ENCODE measurements at places on chromosomes 7 and 10. TPM values are rescaled to one million over a fixed set of nuclear protein-coding genes. Genes with fewer than 3 reads are reported as not detected.

GRCh38 chr7:127418459-127418858 lies 26.0 kb upstream of the ZNF800 start:
- DNase-seq, result no peak

DNA sequence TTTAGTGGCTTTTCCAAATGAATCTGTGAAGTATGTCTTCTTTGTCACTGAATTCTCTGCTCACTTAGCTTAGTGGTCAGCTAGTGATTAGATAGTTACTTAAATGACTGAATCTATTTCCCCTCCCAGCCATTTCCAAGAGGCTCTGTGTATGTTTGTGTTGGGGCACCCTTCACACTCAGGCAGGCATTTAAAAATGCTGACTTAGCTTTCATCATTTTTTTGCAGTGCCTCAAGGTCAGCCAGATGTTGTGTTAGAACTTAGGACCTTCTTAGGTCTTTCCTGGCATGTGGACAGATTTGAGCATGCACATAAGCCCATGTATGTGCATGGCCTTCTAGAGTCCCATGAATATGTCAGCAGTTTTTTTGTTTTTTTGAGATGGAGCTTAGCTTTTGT lies 25.4 kb upstream of the HHEX start:
- no peak for DNase-seq

DNA sequence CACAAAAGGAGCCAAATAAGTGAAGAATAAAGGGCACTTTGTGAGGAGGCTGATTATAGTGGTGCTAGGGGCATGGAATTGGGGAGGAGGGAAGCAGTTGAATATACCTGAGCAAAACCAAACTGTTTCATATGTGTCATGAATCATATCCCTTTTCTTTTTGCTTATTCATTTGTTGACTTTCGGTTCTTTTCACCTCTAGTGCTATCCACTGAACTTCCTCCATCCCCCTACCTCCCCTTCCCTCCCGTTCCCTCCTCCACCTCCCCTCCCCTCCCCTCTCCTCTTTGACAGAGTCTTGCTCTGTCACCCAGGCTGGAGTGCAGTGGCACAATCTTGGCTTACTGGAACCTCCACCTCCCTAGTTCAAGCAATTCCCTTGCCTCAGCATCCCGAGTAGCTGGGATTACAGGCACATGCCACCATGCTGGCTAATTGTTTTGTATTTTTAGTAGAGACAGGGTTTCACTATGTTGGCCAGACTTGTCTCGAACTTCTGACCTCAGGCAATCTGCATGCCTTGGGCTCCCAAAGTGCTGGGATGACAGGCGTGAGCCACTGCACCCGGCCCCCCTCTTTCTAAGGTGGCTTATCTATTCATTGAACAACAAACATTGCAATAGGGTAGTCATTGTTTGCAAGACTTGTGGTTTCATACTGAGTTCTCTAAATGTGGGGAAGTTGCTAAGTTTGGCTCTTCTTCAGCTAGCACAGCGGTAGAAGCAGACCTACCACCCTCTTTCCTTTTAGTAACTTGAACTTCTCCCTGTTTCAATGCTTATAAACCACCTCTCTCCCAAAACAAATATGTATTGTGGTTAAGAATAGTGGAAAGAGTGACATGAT lies 150.4 kb upstream of the PRPS1L1 start:
- DNase-seq, result no peak

GRCh38 chr7:113608782-113609181 lies 310.0 kb downstream of the PPP1R3A start:
- no peak for DNase-seq

SPDYE16 gene
- 0.14 TPM for total RNA-seq

DNA sequence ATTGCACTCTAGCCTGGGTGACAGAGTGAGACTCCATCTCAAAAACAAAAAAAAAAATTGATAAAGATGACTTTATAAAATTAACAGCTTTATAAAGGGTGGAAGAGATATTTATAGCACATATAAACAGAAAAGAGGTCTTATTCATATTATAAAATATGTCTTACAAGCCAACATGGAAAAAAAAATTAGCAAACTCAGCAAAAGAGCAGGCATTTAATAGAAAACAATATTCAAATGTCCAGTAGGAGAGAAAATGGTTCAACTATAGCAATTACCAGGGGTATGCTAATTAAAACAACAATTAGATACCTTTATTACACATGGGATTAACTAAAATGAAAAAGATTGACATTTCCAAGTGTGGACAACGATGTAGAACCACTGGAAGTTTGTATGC lies 929.1 kb downstream of the REEP3 start:
- DNase-seq, result no peak

DNA sequence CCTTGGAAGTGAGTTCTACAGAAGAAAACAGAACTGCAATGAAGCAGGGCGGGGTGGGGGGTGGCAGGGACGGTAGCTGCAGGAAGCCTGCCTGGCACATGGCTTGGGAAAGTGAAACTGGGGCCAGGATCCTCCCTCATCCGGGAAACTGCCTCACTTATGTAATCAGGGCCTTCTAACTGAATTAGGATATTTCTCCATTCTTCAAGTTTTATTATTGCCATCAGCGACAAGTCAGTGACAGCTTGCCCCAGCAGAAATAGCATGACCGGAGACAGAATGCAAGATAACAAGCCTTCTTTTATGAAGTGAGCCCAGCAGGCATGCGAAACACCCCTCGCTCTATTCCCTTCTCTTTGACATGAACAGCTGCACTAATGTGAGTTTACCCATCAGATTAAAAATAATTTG lies 77.5 kb upstream of the CACUL1 start:
- peak; percentile 17 for DNase-seq

DNA sequence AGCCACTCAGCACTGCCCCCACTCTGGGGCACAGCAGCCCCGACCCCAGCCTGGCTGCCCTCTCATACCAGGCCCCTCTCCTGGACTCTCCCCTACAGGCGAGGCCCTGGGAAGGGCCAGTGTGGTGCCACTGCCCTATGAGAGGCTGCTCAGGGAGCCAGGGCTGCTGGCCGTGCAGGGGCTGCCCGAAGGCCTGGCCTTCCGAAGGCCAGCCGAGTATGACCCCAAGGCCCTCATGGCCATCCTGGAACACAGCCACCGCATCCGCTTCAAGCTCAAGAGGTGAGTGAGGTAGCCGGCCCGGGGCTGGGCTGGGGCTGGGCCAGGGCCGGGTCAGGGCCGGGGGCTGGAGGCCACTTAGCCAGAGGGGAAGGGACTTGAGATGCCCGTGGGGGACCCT lies 64.3 kb downstream of the GTF2IRD1 start:
- no peak for DNase-seq

GRCh38 chr10:19245889-19246752 lies 197.5 kb downstream of the MALRD1 start:
- no peak for DNase-seq

DNA sequence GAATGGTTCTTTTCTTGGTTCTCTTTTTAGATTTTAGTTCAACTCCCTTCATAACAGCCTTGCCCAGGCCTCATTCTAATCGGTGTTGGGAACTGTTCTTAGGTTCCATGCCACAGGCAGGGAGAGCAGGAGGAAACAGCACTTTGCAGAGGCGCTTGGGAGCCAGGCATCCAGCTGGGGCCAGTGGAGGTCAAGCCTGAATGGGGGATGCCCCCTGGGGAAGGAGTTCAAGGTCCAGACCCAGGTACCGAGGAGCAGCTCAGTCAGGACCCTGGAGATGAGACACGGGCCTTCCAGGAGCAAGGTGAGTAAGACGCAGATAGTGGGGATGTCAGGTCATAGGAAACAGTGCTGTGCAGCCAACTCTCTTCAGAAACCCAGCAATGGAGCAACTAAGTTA lies 4.5 kb downstream of the ZSCAN25 start:
- no peak for DNase-seq

DNA sequence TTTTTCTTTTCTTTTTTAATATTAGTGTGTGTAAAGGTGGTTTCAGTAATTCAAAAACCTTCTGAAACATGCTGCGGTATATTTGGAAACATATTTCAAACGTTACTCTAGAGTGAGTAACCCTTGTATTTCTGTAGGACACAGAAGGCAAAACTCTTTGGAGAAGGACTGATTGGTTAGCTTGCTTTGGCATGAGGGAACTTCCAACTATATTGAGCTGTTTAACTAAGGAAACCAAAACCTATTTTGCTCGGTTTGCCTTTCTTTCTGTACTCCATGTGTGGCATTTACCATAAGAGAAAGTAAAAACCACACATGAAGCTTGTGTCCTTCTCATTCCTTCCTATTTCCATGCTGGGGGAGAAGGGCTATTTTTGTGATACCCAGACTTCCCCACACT lies 149.8 kb downstream of the DYNC1I1 start:
- no peak for DNase-seq

DNA sequence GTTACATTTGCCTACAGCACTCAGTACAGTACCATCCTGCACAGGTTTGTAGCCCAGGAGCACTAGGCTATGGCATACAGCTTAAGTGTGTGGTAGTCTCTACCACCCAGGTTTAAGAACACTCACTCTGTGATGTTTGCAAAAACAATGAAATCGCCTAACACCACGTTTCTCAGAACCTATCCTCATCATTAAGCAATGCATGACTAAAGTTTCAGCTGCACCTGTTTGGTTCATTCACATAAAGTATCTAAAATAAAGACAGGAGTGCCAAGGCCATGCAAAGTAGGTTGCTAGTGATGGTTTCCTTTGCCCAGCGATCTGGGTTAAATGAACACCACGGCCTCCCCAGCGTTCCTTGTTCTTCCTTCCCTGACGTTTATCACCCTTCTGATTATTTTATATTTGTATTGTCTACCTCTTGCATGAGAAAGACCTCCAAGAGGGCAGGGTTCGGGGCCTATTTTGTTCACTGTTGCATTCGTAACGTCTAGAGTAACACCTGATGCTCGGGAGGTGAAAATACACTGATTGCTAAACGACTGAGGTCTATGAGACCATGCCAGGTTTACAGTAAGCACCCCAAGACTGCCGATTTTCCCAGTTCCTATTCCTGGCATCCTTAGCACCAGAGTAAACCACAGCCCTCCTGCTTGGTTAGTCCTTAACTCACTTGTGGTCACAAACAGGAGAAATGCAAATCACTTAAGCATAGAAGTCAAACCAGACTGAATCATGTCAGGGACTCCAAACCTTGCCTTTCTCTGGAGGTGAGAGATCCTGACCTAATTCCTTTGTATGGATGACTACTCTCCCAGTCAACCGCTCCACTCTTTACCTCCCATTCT lies 204.1 kb upstream of the NFE2L3 start:
- no peak for DNase-seq

DNA sequence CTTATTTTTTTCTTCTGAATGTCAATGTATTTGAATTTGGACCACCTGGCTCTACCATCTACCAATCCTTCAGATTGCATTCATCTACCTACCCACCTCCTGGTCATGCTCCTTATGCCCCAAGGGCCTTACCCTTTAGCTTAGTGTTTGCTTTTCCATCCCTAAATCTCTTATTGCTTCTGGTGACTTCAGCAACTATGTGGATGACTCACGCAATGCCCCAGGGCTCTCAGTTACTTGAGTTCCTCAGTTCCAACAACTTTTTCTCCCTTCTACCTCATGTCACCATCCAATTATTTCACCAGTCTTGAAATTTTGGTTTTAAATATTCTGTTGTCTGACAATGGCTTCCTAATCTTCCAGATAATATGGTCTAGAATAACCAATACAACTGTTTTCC lies 118.9 kb downstream of the CFAP58 start:
- no peak for DNase-seq

GRCh38 chr7:66146701-66147100 lies 32.1 kb downstream of the CRCP start:
- no peak for DNase-seq

GRCh38 chr10:121373411-121373810 lies 224.8 kb downstream of the FGFR2 start:
- no peak for DNase-seq

GIMAP4 gene
- 68.5 TPM for total RNA-seq

DNA sequence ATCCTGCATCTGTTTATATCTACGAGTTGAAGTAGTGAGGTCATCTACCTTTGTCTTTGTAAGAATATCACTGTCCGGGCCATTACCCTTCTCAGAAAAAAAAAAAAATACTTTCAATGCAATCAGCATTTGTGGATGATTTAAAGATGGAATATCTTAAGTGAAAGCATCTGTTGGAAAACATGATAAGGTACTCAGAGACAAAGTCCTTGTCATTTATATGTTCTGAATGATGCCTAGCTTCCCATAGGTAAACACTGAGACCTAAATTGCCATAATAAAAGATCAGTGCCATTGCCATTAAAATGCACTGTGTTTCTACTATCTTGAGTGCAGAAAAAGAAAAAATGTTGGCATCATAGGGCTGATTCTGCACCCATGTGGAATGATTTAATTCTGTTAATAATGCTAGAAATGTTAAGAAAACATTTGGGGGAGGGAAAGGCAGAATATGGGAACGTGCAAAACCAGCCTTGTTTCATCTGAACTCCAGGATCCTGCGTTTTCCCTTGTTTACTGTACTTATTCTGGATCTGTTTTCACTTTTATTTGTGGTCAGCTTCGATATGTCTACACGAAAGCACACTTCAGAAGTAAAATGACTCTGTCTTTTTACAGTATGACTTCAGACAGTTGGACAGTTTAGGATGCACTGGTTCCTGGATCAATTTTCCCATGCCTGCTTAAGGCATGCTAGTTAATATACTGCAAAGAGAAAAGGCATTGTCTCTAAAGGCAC lies 669.8 kb downstream of the SUGCT start:
- no peak for DNase-seq

- DNase-seq, result no peak
Observed at GRCh38 chr10:97454330-97455036, 8.5 kb downstream of the ZDHHC16 start.

DNA sequence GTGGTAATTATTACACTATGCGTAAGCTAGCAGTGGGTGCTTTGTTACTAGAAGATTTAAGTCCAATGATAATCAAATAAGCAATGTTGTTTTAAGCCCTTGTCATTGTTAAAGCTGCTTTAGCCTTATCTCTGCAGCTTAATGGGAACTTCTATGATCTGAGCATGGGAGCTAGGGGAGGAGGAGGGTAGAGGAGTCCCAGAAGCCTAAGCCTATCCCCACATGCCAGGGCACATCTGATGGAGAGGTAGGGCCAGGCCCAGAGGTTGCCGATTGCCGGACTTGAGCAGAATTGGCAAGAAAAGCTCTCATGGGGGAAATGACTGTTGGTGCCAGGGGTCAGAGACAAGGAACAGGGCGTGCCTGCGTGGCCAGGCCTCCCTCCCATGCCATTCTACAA lies 13.4 kb downstream of the CUBN start:
- no peak for DNase-seq

CLDN3 gene
- 6.0 TPM for total RNA-seq

AGK gene
- total RNA-seq, result 25.6 TPM

- DNase-seq, result peak; percentile 65
Observed at GRCh38 chr10:100020142-100020885, 10.6 kb upstream of the DNMBP start.

ARHGAP22 gene
- 8.5 TPM for total RNA-seq

EPHA1 gene
- 34.3 TPM for total RNA-seq

DNA sequence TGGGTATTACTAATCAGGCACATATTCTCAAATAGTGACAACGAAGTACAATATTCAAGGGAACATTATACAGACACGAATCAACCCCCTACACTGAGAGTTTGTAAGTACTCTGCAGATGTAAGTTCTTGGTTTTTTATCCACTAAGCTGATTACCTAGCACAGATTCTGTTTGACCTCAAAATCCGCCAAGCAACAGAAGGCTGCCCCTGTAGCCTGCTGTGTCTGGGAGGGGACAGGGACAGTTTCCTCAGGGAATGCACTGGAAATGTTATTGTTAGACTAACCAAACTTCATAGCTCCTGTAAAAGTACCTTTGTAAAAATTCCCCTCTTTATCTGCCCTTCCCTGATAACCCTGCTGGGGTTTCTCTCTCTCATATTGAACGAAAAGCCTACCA lies 45.2 kb upstream of the ZRANB1 start:
- no peak for DNase-seq

GRCh38 chr10:15241306-15241705 lies 72.8 kb upstream of the NMT2 start:
- no peak for DNase-seq

GRCh38 chr7:125857606-125858005 lies 928.0 kb upstream of the POT1 start:
- DNase-seq, result no peak

Measured in thymus (tissue), 14 donors.